Psoas muscle (tissue), 8 donors: ENCODE measurements at places on chromosomes 5 and 9. TPM values are rescaled to one million over a fixed set of nuclear protein-coding genes. Genes with fewer than 3 reads are reported as not detected.

Gene SFXN1
- 11.2 TPM for total RNA-seq

Gene CBY3
- not detected for total RNA-seq

- DNase-seq: no peak
Observed at GRCh38 chr5:154311362-154311761, 120.8 kb downstream of the GALNT10 start.

- DNase-seq: no peak
Observed at GRCh38 chr9:87233899-87234455, 263.7 kb upstream of the DAPK1 start.

DNA sequence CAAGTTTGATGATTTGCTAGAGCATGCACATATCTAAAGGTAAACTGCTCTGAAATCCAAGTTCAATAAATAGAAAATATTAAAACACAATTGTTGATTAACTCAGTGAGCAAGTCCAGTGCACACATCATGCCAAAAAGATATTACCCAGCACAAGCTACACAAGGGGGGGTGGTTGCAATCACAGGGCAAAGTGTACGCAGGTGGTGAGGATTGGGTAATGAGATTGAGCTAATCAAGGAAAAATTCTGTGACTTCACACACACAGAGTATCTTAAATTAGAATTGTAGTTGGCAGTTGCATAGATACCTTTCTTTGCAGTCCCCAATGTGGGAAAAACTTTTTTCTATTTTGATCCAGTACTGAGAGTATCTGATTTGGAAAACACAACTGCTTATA, 156.1 kb upstream of the NTRK2 start:
- no peak for DNase-seq

GRCh38 chr9:37271679-37272078, 150.8 kb upstream of the GRHPR start:
- no peak for DNase-seq
